ENCODE measurements at places on chromosomes 1 and 21.

- DNase-seq: no peak
These were observed 17.8 kb upstream of the LRRC47 start for GRCh38 chr1:3814065-3814464.

- no peak for DNase-seq
These were observed 279.6 kb downstream of the TM2D1 start for GRCh38 chr1:61445269-61445825.

- no peak for DNase-seq
These were observed 7.4 kb upstream of the S100A10 start for GRCh38 chr1:152000964-152001630.

GRCh38 chr1:219682788-219683187 lies 69.9 kb upstream of the ZC3H11B start:
- no peak for DNase-seq

DNA sequence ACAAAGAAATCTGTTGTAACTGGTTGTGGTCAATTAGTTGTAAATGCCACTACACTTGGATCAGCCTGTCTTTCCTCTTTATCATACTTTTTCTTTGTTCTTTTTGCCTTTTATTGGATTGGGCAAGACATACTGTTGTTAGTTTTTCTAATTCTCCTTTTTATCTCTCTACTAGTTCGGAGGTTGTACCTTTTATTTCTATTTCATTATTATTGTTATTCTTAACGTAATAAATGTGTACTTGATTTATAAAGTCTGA lies 59.2 kb downstream of the IVNS1ABP start:
- DNase-seq: no peak

DNA sequence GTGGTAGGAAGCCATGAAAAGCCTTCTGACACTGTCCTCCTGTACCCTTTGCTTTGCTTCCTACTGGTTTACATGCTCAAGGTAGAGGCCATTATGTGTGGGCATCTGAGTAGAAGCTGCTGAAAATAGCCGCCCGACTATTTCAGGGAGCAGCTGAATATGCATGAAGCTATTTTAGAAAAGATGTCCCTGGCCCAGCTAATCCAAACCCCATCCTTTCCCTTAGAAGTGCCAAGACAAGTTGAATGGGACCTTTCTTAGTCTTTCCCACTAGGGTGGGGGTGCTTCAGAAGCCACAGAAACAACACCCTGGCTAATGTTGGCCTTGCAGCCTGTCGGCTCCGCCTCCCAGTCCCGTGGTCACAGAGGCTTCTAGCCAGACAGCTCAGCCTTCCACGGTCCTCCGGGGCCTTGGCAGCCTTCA lies 205.1 kb upstream of the EDN2 start:
- no peak for DNase-seq

DNA sequence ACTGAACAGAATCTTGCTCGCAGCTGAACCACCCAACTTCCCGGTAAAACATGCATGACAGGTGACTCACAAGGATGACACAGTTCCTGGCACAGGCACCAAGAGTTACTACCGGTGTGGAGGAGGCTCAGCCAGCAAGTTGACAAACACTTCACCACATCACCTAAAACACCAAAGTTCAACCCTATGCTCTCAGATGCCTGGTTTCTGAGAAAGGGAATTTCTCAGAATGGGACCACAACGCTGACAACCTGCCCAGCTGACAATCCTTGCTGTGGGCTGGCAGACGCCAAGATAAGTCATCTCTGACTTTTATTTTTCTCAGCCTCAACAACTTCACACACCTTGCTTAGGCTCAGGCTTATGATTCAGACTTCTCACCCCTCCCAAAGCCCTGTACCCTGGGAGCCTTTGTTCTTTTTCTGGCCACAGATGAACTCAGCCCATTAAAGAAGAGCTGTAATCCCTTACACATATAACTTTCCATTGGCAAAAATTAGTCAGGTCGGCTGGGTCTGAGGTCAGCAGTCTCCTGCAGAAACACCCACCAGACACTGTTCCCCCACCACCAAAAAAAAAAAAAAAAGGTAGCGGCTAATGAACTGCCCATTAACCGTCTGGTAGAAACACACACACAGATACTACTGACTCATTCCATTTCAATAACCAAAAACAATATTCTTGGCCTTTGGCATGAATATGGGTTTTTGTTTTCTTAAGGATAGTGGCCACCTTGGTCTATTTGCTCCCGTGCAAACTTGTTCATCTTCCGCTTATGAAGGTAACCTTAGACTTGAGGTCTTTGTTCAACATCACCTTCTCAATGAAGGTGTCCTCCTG lies 10.8 kb upstream of the TIAM1 start:
- DNase-seq: no peak

- DNase-seq: no peak
These were observed 4.0 kb upstream of the HLX start for GRCh38 chr1:220875260-220875659.

- DNase-seq: no peak
These were observed 205.8 kb upstream of the LYPLAL1 start for GRCh38 chr1:218967836-218968235.

Measured in amniotic stem cell (primary cell).